ENCODE measurements at places on chromosomes 7 and 10. TPM values are rescaled to one million over a fixed set of nuclear protein-coding genes. Genes with fewer than 3 reads are reported as not detected.

The SLC16A12 gene
- total RNA-seq: not detected

The EN2 gene
- not detected for total RNA-seq

The C10orf105 gene
- not detected for total RNA-seq

The VAX1 gene
- total RNA-seq: not detected

The SAP25 gene
- total RNA-seq: not detected

The FGL2 gene
- 0.15 TPM for total RNA-seq

The MRLN gene
- total RNA-seq: not detected

The LRRC17 gene
- total RNA-seq: not detected

The SPACDR gene
- not detected for total RNA-seq

Measured in hair follicular keratinocyte (primary cell).